CD4-positive, alpha-beta T cell treated with Interleukin-17A for 1 hour (primary cell): ENCODE measurements at places on chromosomes 5 and 9.

GRCh38 chr9:71764891-71765290 is 3.4 kb downstream of the CEMIP2 start:
- DNase-seq = no peak

DNA sequence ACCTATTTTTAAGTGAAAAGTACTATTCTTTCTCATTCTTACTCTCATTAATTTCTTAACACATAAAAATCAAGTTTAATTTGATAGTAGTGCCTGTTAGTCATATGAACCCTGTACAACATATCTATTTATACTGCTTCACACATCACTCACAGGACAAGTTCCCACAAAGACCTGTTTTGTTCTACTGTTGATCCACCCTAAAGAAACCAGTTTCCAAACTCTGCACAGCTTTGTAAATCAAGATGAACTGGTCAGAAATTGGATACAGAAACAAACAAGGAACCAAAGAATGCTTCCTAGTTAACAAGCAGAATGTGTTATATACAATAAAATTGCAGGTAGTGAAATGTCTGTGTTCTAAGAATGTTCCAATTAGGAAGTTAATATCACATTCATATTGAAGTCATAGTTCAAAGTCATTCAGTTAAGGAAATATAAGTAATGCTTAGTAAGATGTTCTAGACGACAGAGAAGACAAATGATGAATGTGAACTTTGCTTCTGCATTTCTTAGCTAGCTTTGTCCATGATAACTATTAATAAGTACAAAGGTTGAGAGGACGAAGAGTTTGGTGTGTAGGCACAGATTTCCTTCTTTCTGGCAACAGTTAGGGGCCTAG is 33.4 kb downstream of the C9orf85 start:
- no peak for DNase-seq

GRCh38 chr5:19018822-19019221 is 969.2 kb downstream of the CDH18 start:
- DNase-seq = no peak

DNA sequence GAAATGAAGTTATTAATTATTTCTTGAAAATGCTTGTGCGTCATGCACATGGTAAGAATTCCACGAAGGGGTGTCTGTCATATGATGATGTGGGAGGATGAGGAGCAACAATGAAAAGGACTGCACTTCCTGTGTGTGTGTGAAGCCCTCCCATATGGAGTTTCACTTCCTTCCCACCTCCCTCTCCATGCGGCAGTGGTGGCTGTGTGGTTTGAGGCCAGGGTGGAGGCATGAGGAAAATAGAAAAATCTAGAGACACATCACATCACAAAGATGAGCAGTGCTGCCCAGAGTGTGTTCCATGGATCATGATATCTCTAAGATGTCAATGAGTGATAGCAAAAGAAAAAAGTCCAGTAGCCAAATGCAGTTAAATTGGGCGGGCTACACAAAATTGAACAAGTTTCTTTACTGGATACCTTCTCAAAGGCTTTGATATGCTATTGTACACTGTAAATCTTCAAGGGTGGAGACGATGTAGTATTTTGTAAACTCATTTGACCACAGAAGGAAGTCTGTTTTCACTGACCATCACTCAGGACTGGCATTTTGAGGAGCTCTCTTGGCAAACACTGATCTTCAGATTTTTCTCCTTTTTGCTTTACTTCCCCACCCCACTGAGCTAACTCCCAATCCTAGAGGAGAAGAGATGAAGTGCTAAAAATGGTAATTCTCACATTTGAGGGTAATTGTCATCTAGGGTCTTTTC is 55.7 kb upstream of the EQTN start:
- peak; percentile 22 for DNase-seq

- no peak for DNase-seq
Observed at GRCh38 chr5:38621840-38622437, 65.5 kb upstream of the LIFR start.

- no peak for DNase-seq
Observed at GRCh38 chr5:8913522-8913921, 632.4 kb downstream of the SEMA5A start.

GRCh38 chr5:117191251-117191650 is 616.6 kb upstream of the SEMA6A start:
- DNase-seq = no peak

GRCh38 chr5:38803246-38803645 is 42.6 kb upstream of the OSMR start:
- no peak for DNase-seq

GRCh38 chr9:94772639-94773303 is 46.3 kb downstream of the AOPEP start:
- DNase-seq = no peak

- no peak for DNase-seq
Observed at GRCh38 chr9:9117866-9118265, 1318.3 kb upstream of the DMAC1 start.

- DNase-seq = no peak
Observed at GRCh38 chr9:14806941-14807520, 84.5 kb upstream of the CER1 start.

- DNase-seq = no peak
Observed at GRCh38 chr5:17918373-17919104, 284.3 kb downstream of the TAF11L14 start.

DNA sequence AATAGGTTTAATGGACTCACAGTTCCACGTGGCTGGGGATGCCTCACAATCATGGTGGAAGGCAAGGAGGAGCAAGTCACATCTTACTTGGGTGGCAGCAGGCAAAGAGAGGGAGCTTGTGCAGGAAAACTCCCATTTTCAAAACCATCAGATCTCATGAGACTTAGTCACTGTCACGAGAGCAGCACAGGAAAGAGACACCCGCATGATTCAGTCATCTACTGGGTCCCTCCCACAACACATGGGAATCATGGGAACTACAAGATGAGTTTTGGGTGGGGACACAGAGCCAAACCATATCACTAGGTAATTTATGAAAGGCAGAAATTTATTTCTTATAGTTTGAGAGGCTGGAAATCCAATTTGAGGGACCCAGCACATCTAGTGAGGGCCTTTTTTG is 40.0 kb downstream of the MTREX start:
- no peak for DNase-seq

DNA sequence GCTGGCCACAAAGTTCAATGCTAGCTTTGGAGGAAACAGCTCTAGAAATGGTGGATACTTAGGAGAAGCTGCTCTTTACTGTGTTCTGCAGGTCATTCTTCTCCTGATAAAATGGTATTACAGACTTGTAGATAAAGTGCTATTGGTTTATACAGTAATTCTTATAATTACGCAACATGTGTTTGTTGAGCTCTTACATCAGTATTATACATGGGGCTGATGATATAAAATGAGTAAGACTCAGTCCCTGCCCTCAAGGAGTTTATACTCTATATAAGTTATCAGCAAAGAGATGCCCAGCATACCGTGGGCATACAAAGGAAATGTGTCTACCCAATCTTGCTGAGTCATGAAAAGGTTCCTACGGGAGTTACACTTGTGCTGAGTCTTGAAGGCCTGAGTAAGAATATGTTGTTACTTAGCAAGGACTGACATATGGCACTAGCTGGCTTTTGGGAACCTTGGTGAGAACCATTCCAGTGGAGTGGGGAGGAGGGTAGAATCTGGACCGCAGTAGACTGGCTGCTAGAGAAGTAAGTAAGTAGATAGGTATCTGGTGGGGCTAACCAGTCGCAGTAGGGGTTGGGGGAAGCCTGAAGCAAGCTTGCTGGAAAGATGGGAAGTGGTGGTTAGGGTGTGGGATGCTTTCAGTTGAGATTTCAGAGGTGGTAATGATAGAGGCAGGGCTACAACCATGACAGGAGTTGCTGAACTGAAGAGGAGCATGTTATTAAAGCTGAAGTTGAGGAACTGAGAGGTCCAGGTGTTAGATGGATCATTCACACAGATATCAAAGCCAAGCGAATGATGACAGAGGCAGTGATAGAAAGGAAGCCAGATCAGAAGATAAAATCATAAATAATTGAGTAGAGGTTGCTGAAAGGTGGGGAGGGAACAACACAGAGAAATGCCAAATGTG is 11.1 kb upstream of the TTC23L start:
- no peak for DNase-seq

DNA sequence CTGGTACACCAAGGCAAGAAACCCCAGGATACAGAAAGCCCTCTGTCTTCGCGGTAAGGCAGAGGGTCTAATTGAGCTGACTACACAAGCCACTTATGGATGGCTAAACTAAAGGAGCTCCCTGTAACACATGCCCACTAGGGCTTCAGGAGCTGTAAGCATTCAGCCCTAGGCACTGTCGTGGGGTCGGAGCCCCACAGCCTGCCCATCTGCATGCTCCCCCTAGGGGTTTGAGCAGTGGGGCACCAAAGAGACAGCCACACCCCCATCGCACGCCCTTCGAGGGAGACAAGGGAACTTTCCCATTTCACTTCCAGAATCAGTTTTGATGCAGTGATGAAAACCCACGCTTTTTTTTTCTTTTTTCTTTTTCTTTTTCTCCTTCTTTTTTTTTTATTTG is 11.0 kb upstream of the MTMR12 start:
- no peak for DNase-seq

DNA sequence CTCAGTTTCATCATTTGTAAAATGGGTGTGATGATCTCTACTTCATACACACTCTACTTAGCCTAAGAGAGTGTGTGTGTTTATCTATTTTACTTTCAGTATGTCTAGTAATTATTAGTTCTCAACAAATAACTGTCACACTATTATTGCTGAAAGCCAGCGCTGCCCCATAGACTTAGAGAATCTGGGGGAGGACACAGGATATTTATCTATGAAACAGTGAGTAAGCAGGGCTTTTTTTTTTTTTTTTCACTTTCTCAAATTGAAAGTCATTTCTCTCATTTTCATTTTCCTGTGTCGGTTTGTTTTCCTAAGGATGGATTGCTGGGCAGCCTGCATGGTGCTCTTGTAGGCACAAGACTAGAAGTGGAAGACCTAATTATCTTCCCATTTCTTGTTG is 248.4 kb upstream of the RPS23 start:
- DNase-seq = no peak

DNA sequence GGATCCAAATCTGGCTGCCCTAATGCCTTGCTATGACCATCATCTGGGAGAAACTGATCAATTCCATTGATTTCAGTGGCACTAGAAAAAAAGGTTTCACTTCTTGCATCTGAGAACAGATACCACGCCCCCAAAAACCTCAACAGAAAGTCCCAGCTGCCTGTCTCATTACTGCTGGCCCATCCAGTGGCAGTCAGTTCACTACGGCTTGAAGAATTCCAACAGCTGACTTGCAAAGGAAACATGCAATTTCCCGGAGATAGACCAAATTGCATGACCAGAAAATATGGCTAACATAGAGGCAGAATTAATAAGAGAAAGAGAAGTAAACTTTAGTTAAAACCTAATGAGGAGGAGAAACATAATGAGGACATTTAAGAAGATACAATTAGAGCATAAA is 48.6 kb downstream of the UGCG start:
- peak; percentile 34 for DNase-seq

- DNase-seq = no peak
Observed at GRCh38 chr5:56512313-56512996, 279.3 kb upstream of the ANKRD55 start.
